ENCODE measurements at places on chromosomes 1 and 21.
A peak's percentile ranks its signal among the peaks of the same experiment; 100 is the strongest.

GRCh38 chr21:31090376-31090775 lies 52.1 kb upstream of the KRTAP19-8 start:
- no peak for DNase-seq

DNA sequence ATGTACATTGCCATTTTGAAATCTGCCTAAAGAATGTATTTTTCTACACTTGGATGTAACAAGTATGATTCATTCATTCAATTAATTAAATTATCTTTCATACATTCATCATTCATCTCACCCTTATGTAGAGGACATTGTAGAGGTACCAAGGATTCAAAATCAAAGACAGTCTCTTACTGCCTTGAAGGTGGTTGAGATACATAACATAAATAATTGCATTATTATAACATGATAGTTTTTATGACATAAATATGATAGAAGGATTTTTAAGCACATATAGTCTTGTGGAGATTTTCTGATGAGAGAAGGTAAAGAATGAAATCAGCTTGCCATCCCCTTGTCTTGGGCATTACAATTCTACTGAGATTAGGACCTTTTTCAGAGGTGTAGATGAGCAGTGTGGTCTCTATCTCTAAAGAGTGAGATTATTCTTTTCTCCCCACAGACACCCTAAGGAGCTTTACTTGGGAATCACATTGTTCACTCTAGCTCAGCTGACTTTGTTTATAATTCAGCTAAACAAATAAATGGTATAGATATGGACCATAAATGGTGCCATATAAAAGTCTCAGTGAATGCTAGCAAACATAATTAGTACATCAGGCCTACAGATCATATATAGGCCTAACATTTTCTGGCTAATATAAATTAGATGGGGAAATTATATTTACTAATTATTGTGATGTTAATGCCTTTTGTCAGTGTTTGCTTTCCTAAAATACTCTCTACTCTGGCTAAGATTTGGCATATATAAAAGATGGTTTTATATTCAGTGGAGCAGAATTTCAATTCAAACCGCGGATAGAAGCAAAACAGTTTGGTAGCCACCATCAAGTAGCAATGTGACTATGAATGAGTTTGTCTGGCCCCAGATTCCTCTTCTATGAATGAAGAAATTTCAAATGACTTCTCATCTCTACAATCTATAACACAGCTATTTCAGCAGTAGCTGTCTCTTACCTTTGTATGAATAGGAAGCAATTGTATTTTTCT lies 1.9 kb downstream of the RGS1 start:
- DNase-seq = no peak

- peak; percentile 27 for DNase-seq
Measured at GRCh38 chr1:116878804-116879477, 30.8 kb upstream of the PTGFRN start.

GRCh38 chr1:68745451-68745850 lies 248.6 kb upstream of the DEPDC1 start:
- DNase-seq = no peak

GRCh38 chr1:224502459-224503160 lies 68.0 kb upstream of the WDR26 start:
- DNase-seq = no peak

- DNase-seq = peak; percentile 98
Measured at GRCh38 chr1:159881622-159882526, 18.1 kb downstream of the CFAP45 start.

GRCh38 chr21:45811136-45811535 lies 167.6 kb downstream of the PCBP3 start:
- DNase-seq = no peak

DNA sequence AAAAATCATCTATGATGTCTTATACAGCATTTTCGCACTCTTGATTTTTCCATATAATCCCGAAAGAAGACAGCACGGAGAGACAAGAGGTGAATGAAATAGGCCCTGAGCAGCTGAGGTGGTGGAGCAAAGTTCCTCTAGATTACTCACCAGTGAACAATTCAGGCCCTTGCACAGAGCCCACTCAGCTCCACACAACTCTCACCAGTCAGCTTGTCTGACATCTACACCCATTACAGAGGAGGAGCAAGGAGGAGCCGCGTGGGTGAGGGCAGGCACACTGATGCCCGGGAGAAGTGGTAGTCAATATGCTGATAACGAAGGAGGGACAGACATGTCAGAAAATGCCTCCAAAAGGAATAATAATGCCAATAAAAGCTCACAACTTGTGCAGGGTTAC lies 59.9 kb downstream of the DNM3 start:
- DNase-seq = peak; percentile 30

DNA sequence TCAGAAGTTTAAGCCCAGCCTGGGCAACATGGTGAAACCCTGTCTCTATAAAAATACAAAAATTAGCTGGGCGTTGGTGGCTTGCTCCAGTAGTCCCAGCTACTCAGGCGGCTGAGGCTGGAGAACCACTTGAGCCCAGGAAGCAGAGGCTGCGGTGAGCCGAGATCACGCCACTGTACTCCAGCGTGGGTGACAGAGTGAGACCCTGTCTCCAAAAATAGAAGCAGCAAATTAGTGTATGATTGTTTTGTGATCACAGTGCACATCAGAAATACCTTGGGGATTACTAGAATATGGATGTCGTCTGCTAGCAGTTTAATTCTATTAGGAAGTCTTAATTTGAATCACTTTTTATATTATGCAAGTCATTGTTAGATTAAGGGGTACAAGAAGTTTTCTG lies 59.0 kb downstream of the ZBTB17 start:
- no peak for DNase-seq

DNA sequence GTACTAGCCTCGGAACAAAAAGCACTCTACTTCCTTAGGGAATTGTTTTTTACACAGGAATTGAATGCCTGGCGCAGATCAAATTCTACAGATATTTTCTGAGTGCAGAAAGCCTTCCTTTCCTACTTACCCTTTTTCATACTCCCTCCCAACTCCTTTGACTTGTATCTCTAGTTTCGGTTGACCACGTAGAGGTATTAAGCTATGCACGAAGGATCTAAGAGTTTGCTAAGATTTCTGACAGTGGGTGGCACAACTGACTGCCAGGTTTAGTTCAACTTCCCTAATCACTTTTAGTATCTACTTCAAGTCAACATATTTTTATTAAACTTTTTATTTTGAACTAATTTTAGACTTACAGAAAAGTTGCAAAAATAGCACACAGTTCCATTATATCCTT lies 5.0 kb downstream of the TOR1AIP2 start:
- DNase-seq = no peak

DNA sequence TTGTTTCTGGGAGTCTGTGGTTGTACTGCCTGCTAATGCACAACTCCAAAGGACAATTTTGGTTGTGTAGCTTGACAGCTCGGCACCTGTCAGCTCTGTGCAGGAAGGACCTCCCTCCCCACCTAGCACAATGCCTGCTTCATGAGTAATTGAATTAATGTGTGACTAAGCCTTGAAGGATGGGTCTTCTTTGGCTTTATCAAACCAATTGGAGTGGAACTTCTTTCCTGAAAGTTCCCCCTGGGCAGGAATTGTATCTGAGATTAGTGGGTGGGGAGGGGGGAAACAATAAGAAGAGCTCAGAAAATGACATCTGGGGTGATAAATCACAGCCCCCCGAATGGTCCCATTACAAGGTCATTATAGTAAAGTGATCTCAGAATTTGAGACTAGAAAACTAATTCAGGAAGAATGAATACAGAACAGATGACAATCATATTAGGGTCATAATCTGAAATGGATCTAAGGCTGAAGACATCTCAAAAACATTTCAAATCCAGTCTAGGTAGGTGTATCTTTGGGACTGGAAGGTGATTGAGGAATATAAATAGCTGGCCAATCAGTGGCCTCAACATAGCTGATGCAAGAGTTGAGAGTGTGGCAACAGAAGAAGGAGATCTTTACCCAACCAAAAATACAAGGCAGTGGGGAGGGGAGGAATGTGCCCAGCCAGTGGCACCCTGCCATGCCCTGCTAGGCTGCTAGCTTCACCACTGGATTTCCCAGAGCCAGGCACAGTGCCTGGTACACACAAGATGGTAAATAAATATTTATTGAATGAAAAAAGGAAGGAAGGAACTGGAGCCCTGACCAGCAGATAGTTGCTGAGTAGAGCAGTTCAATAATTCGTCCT lies 10.1 kb upstream of the SESN2 start:
- peak; percentile 78 for DNase-seq

- no peak for DNase-seq
Measured at GRCh38 chr1:38328278-38329035, 281.9 kb upstream of the POU3F1 start.

- DNase-seq = peak; percentile 52
Measured at GRCh38 chr21:34938089-34938764, 110.9 kb downstream of the RUNX1 start.

- no peak for DNase-seq
Measured at GRCh38 chr1:70008660-70009059, 196.7 kb downstream of the LRRC40 start.

DNA sequence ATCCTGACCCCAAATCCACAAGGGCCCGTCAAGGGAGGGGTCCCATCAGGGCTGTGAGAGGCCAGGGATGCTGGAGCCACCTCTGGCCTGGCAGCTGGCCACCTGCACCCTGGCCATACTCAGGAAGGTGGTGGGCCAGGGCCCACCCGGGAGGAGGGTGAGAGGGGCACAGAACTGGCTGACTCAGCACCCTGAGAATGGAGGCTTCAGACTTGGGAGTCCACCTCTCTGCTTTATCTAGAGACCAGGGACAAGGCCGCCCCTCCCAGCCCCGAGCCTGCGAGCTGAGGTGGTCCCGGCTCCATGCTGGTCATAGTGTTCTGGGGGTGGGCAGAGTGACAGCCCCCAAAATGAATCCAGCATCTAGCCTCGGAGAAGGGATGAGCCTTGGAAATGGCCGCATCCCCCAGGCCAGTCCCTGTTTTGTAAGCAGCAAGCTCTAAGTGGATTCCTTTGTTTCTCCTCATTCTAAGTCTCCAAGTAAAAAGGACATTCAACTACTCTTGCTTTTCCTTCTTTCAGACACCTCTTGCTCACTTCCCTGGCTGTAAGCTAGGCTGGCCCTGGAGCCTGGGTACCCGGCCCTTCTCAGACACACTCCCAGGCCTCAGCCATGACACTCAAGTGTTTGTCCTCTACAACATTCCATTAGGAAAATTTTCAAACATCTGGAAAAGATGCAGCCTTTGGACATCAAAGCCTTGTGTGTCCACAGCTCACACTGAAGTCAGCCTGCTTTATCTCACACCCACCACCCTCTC lies 12.3 kb downstream of the WNT3A start:
- no peak for DNase-seq

GRCh38 chr1:51236531-51237350 lies 668 bp downstream of the RNF11 start:
- DNase-seq = peak; percentile 45

- no peak for DNase-seq
Measured at GRCh38 chr1:18229625-18230024, 122.0 kb downstream of the IGSF21 start.

- DNase-seq = peak; percentile 43
Measured at GRCh38 chr1:150365941-150366340, 2.0 kb downstream of the RPRD2 start.

GRCh38 chr1:56451491-56451890 lies 127.9 kb downstream of the PLPP3 start:
- no peak for DNase-seq

- no peak for DNase-seq
Measured at GRCh38 chr1:2908081-2908480, 106.6 kb upstream of the TTC34 start.

DNA sequence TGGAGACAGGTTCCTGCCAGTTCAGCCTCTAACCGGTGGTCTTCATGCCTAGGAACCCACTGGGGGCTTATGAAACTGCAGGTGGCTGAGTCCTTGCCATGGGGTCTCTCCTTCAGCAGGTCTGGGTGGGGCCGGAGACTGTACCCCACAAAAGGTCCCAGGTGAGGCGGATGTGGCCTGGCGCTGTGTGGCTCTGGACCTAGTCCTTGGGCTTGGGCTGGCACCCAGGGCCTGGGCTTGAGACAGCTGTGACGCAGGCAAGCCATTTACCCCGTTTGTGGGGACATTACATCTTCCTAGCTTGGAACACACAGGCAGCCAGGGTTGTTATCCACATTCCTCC lies 5.9 kb upstream of the SLX9 start:
- no peak for DNase-seq

- no peak for DNase-seq
Measured at GRCh38 chr1:220225957-220226356, 46.3 kb downstream of the RAB3GAP2 start.

DNA sequence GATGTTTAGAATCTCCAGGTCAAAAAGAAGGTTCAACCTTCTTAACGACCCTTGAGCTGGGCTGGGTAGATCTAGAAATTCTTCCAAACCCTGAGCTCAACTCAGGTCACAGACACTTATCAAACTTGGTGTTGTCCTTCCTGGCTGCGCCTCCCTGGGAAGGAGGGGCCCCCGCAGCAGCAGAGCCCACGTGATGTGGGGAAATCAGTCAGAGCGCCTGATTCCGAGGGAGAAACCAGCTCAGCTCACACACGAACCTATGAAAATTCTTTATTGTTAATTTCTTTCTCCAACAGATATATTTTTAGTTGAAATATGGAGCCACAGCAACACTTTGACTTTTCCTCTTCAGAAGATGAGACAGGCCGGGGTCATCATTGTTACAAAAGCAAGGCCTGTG lies 24.3 kb upstream of the CLSTN1 start:
- no peak for DNase-seq

DNA sequence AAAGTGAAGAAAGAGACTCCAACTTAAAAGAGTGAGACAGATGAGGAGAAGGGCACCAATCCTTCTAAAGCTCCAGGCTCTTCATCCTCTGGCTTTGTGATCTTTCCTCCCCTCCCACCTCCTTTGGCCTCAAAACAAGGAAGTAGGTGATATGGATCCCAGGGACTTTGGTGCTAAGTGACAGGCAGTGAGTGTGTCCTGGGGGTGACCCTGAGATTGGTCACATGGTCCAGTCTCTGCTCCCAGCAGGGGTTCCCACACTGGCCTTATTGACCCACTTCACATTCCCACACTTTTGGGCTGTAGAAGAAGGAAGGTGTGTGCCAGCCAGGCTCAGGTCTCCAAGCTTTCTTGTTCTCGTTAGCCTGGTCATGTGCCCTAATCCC lies 401.2 kb upstream of the PROX1 start:
- no peak for DNase-seq

GRCh38 chr1:41919764-41920397 lies 1.2 kb upstream of the HIVEP3 start:
- DNase-seq = peak; percentile 60

Measured in EL (cell line).